ENCODE measurements at places on chromosomes 6 and 20.
A peak's percentile ranks its signal among the peaks of the same experiment; 100 is the strongest.

DNA sequence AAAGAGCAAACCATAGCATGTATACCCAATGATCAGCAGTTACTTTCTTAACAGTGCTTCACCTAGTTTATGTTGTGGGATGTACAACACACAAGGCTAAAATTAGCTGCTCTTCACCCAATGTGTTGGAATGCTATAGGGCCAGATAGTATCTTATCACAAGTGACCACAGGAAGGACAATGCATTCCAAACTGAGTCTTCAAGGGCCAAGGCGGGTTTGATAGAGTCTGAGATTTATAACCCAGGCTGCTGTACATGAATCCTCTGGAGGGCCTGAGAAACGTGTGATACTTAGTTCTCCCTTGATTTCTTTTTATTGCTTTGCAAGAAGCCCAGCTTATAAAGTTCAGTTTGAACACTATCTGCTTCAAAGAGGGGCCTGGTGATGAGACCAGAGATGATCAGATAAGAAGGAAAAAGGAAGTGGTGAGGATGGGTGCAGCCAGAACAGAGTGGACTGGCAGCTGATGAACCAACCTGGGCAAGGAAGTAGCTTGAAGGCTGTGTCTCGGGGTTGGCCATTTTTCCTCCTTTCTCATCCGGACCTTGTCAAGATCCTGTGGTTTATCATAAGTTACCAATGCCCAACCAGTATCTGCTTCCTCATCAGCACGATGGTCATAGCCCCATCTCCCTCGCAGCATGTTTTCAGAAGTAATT is 62.2 kb upstream of the BMP2 start:
- no peak for DNase-seq

- no peak for DNase-seq
These were observed 27.7 kb downstream of the SRPK1 start for GRCh38 chr6:35893246-35893645.

- no peak for DNase-seq
These were observed 12.8 kb downstream of the UNC93A start for GRCh38 chr6:167303675-167304625.

GRCh38 chr6:132933090-132933489 is 118.7 kb downstream of the RPS12 start:
- DNase-seq: no peak

GRCh38 chr20:53201588-53201987 is 229.4 kb downstream of the TSHZ2 start:
- DNase-seq: no peak

- peak; percentile 88 for DNase-seq
These were observed 28.4 kb downstream of the PRDM1 start for GRCh38 chr6:106114492-106114891.

GRCh38 chr20:53738039-53738944 is 144.7 kb upstream of the ZNF217 start:
- no peak for DNase-seq

GRCh38 chr6:30707281-30707850 is 9.7 kb downstream of the MDC1 start:
- no peak for DNase-seq

GRCh38 chr20:51077686-51078060 is 54.8 kb upstream of the KCNG1 start:
- DNase-seq: no peak

DNA sequence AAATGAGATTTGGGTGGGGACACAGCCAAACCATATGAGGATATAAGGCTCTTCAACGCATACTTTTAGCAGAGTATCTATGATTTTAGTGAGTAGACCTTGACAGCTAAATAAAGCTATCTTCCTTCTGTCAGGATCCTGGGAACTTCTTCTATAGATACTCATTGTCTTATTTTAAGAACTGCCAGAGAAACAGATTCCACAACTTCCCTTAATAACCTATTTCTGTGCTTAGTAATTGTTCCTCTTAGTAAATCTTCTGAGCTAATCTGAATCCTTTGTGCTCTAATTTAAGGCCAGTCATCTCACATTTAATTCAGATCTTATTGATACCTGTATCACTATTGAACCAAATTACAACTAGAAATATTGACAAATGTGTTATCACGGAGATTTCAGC is 64.0 kb upstream of the CEP85L start:
- DNase-seq: no peak

- no peak for DNase-seq
These were observed 700.9 kb upstream of the SLC35B3 start for GRCh38 chr6:9136141-9136822.

DNA sequence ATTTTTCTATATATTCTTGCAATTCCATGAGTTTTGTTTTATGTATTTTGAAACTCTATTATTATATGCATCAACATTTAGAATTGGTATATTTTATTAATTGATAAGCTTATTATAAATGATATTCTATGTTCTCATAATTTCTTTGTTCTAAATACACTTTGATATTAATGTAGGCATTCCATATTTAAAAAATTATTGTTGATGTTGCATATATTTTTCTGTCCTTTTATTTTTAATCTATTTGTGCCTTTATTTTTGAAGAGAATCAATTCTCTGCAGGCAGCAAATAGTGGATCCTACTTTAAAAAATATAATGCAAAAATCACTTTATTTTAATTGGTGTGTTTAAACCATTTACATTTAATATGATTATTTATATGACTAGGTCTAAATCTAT is 29.6 kb downstream of the SIRPD start:
- DNase-seq: no peak

DNA sequence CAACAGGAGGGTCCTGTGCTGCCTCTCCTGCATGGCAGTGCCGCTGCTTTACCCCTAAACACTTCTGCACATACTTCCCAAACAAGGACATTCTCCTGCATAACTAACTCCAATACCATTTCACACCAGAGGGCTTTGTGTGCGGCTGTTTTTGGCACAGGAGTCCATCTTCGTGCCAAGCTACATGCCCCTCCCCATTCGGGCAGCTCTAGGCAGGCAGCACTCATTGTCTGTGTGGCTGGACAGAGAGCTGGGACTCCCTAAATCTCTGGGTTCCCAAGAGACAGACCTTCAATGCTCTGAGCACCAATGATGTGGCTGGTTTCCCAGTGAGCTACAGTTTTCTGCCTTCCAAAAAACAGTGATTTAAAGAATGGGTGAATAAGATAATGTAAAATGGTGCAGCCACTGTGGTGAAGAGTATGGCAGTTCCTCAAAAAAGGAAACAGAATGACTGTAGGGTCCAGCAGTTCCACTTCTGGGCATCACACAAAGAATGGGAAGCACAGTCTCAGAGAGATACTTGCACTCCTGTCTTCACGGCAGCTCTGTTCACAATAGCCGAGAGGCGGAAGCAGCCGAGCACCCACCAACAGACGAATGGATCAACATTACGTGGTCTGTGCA is 80.3 kb upstream of the DUSP22 start:
- no peak for DNase-seq

- no peak for DNase-seq
These were observed 12.3 kb upstream of the BLCAP start for GRCh38 chr20:37540001-37540400.

GRCh38 chr6:24768361-24768760 is 6.4 kb upstream of the GMNN start:
- DNase-seq: no peak

- no peak for DNase-seq
These were observed 81.9 kb downstream of the ZMYND8 start for GRCh38 chr20:47274401-47275108.

GRCh38 chr6:89386917-89387491 is 25.1 kb downstream of the RRAGD start:
- no peak for DNase-seq

DNA sequence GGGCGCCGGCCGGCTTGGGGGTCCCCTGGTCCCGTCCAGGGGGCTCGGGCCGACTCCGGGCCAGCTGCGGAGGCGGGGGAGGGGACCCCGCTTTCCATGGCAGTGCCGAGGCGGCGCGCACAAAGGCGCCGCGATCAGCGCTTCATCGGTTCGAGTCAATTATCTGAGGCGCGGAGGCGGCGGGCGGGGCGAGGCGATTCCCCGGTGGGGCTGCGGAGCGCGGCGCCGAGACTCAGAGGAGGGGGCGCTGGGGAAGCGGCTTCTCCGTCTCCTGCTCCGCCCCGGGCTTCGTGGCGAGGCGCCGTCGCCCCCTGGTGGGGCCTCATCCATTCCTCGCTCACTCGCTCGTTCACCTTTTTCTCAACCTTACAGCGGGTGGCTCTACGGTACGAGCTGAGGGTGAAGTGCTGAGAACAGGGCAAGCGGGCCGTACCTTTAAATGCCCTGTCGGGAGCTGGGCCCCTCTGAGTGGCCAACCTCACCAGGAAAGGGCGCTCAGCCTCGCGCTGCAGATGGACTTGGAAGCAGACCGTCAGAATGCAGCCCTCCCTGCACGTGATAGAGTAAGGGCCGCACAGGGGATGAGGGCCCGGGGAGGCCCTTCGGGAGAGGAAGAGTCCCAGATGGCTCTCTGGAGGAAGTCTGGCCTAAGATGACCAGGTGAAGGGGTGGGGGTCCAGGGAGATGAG is 39.9 kb downstream of the SLC52A3 start:
- peak; percentile 11 for DNase-seq

GRCh38 chr6:160139420-160139851 is 17.8 kb downstream of the SLC22A1 start:
- no peak for DNase-seq

- no peak for DNase-seq
These were observed 34.2 kb downstream of the TUBB2B start for GRCh38 chr6:3193102-3193849.

Data from stimulated activated CD8-positive, alpha-beta memory T cell treated with anti-CD3 and anti-CD28 coated beads, Interleukin-7, amount 100 ng/mL, for 48 hours (primary cell).